Daoy (cell line): ENCODE measurements at places on chromosomes 11 and 22.
A peak's percentile ranks its signal among the peaks of the same experiment; 100 is the strongest.

- DNase-seq = peak; percentile 94
Measured at GRCh38 chr11:12287009-12287373, 90.4 kb upstream of the PARVA start.

DNA sequence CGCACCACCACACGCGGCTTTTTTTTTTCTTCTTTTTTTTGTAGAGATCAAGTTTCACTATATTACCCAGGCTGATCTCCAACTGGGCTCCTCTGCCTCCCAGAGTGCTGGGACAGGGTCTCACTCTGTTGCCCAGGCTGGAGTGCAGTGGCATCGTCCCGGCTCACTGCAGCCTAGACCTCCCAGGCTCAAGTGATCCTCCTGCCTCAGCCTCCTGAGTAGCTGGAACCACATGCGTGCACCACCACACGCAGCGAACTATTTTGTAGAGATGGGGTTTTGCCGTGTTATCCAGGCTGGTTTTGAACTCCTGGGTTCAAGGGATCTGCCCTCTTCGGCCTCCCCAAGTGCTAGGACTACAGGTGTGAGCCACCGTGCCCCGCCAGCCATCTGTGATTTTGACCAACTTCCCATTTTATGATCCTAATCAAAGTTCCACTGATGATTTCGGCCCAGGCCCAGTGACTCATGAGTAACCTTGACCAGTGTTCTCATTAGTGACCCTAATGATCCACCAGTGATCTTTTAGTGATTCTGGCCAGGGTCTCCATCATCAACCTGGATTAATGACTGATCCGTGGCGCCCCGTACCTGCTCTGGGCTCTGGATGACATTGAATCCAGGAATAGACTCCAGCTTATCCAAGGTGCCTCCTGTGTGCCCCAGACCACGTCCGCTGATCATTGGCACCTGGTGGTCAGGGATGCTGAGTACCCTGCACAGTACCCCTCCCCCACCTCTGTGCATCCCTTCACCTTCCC is 1.7 kb downstream of the TYMP start:
- peak; percentile 2 for DNase-seq

DNA sequence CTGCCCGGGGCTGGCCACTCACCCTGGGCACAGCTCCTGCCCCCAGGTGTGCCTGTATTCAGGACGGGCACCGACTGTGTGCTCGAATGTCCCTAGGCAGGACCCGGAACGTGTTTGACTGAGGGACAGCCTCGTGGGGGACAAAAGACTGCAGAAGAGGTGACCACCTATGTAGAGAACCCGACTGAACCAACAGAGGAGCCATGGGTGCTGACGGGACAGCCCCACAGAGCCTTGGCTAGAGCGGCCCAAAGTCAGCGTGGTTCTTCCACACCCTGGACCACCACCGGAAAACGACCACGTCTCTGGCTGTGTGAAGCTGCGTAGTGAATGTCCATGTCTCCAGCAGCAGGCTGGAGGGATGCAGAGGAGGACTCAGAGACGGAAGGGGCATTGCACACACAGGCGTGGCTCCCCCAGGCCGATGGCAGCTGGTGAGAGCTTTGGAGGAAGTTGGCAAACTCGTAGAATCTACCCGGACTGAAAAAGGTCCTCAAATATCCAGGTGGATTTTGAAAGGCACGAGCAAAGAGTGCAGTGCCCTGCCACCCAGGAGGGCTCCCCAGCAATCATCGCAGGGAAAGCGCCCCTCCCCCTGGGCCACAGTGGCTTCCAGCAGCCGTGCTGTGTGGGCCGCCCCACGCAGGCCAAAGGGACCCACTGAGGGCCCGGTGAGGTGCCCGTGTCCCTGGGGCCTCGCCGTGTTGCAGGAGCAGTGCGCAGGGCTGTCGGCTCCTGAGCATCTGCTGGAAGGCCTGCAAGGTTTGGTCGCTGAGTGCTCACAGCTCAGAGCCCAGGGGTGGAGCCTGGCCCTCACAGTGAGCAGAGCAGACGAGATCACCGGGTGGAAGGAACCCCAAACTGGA is 17.5 kb upstream of the MUC5B start:
- no peak for DNase-seq

- no peak for DNase-seq
Measured at GRCh38 chr11:77075425-77075905, 8.7 kb downstream of the CAPN5 start.

DNA sequence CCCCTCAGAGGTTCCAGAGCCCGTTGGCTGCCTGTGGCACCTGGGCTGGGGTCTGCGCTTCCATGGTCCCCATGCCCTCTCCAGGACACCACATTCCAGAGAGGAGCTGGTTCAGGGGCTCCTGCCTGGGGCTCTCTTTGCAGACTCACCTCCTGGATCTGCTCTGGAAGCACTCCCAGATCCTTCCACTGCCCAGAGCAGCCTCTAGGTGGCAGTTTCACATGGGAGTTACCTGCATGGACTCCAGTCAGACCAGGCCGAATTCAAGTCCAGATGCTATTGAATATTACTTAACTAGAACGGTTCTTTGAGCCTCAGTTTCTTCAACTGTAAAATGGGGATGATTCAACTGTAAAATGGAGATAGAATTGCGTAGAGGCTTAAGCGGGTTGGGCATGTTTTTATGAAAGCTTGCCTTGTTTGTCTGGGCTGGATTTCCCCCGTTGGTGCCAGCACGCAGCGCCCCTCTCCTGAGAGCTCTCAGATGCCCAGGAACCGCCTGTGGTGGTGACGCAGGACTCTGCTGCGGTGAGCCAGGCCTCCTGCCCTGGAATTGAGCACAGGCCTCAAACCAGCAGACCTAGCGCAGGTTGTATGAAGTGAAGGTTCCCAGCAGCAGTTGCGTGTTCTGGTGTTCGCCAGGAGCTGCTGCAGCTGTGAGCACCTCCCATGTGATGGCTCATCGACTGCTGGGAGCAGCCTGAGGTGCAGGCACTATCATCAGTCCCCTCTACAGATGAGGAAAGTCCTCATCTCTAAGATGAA is 44.2 kb downstream of the LMO1 start:
- DNase-seq = peak; percentile 53

GRCh38 chr11:130413405-130414106 is 14.9 kb downstream of the ADAMTS8 start:
- DNase-seq = peak; percentile 88

- DNase-seq = no peak
Measured at GRCh38 chr11:61499816-61500491, 8.6 kb upstream of the LRRC10B start.

DNA sequence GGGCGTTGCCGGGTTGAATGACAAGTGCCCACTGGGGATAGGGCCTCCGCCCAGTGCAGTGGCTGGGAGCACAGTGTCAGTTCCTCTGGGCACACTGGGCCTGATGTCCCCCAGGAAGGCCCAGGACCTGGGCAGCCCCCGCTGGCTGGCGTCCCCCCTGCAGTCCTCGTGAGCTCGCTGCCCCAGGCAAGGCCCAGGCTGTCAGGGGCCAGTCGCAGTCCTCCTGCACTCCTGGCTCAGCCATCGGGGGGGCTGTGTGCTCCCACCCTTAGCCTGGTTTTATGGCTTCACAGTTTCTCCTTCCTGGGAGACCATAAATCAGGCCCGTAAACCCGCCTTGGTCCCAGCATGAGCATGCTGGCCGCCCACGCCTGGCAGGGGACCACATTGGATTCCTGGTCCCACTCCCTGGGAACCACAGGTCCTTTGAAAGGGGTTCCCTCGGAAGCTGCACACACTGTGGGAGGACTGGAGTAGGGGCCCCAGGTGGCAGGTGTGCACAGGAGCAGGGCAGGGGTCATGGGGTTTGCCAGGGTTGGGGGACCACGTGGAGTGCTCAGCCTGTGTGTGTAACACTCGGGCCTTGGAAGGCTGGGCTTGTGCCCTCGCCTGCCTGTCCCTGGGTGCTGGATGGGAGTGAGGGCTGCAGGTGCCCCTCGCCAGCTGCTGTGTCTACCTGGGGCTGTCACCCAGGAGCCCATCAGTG is 113.6 kb downstream of the KCNQ1OT1 start:
- DNase-seq = peak; percentile 0

- no peak for DNase-seq
Measured at GRCh38 chr11:130455483-130456127, 7.2 kb downstream of the ADAMTS15 start.

GRCh38 chr11:34305193-34305592 is 52.6 kb downstream of the ABTB2 start:
- DNase-seq = peak; percentile 39

- DNase-seq = no peak
Measured at GRCh38 chr11:74755395-74755995, 6.8 kb downstream of the RNF169 start.

DNA sequence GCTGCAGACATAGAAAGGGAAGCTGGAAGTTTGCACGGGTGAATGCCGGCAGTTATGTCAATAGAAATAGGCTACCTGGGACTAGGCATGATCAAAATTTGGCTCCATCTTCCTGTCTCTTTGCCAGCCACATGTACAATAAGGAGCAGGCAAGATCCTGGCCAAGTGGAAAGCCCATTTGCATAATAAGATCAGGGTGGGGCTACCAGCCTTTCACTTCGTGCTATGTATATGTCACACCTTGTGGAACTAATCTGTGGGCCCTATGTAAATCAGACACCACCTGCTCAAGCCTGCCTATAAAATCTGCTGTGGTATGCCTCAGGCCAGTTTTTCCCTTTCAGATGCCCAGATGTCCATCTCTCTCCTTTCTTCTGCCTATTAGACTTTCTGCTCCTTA is 79.3 kb upstream of the DRD2 start:
- DNase-seq = peak; percentile 19

DNA sequence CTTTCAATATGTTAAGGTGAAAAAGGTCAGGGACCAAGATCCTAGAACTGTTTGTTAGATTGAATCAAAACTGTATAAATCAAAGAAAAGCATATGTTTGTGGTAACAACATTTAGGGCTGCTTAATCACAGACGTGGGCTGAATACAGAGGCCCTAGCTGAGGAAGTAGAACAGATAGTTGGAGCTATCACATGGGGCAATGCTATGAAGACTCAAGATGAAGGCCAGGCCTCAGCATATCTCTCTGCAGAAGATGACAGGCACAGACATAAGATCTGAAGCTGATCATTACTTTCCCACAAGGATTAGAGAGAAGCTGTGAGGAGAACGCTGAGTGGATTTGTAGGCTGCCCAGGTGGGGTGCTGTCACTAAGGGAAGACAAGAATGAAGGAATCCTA is 158.6 kb upstream of the CARD18 start:
- no peak for DNase-seq

GRCh38 chr11:34719303-34719848 is 98.5 kb downstream of the EHF start:
- no peak for DNase-seq

DNA sequence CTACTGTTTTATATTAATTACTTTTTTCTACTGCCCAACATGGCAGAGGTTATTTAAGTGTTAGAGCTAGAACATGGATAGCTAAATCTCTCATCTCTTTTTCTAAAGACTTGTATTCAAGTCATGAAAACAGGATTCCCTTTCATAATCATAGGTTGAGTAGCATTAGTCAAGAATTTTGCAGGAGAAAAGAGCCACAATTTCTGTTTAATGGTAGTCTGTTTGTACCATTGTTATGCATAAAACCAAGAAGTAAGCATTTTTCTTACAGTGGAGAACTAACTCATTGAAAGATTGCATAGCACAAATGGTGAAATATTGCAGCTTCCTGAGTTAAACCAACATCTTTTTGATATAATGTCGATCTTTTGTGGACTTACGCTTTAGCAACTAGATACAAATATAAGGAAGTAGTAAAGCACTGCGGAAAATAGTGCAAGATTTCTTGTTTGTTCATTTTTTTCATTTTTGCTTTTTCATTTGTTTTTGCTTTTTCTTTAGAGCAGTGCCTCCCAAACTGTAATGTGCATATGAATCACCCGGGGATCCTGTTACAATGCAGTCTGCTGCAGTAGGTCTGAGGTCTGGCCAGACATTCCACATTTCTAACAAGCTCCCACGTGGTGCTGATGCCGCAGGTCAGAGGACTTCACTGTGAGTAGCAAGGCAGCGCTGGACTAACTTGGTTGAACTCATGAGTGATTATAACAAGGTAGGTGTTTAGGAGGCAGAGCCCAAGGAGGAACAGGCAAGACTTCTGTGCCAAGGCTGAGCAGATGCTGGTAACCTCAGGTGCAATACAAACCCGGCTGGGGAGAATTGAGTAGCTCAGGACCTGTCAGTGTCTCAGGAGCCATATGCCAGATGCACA is 4.6 kb downstream of the ETS1 start:
- peak; percentile 90 for DNase-seq

DNA sequence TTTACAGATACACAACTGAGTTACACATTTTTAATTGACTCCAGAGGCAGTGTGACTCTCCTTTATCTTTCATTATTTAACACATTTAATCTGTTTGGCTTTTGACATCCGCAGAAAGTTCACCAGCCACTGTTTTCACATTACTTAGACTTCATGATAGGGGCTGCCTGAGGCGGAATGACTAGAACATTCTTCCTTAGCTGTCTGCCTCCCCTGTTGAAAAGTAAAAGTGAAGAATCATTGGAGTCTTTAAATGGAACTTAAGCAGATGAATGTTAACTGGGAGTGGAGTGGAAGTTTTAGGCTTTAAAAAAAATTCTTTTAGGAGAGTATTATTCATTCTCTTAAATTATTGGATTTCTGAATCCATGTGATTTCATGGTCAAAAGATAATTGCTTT is 229.2 kb upstream of the MTNR1B start:
- DNase-seq = no peak

DNA sequence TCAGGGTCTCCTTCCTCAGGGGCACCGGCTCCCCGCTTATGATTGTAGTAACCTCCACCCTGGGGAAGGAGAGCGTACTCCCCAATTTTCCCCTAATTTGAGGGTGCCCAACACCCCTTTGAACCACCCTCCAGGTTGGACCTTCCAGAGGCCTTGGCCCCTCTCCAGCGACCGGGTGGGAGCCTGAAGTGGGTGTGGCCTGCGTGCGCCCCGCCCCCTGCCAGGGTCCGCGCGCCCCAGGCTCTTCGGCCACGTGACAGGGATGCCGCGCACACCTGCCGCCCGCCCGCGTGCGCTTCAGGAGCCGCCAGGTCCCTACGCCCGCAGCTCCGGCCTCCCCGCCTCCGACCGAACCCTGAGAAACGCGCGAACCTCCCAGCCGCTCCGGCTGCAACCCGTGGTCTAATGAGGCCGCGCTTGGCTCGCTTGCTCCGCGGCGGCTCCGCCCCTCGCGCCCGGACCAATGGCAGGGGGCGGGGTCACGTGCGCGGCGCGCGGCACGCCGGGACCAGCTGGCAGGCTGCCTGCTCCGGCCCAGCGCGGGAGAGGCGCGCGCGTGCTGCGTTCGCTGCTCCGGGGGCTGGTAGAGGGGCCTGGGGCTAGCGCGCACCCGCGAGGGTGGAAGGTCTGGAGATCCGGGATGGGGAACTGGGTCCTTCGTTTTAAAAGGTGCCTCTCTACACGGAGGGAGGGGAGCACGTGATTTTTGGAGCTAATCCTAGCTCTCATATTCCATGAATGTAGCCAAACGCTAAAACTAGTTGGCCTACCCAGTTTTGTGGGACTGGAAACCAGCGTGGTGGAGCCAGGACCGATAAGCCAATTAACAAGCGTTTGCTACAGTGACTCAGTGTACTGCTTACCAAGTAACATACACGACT is at the start of gene FOXRED2:
FOXRED2 (minus strand) TSS at position 404 of the 881 bp plus-strand sequence. CDS start 618 bp downstream, outside the sequence.
- peak; percentile 76 for DNase-seq

- DNase-seq = no peak
Measured at GRCh38 chr11:129896062-129896461, 684 bp upstream of the NFRKB start.

- no peak for DNase-seq
Measured at GRCh38 chr11:66902486-66903177, 45.8 kb downstream of the LRFN4 start.

GRCh38 chr11:45795379-45795778 is 9.6 kb upstream of the SLC35C1 start:
- no peak for DNase-seq

- DNase-seq = no peak
Measured at GRCh38 chr11:60810569-60810968, 25.4 kb downstream of the MS4A10 start.
